ENCODE measurements at places on chromosomes 1 and 21. TPM values are rescaled to one million over a fixed set of nuclear protein-coding genes. Genes with fewer than 3 reads are reported as not detected.

DNA sequence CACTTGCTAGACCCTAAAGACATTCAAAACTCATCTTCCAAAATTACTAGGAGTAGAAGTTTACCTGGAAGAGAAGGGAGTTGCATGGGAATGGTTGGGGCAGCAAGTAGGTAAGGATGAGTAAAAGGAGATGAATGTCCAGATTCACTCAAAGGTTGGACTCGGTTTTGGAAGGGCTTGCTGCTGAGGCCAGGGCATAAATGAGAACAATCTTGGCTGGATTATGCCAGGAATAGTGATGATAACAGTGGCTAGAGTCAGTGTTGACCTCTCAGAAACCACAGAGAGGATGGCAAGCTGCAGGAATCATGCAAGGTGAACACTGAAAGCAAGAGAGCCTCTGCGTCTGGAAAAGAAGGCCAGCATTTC is 43.4 kb downstream of the C8A start:
- H3K36me3 ChIP-seq = no peaks in the 10 kb centered on the region
- no peak overlapping the region for H3K4me3 ChIP-seq
- peaks cover 21% of the 10 kb centered on the region for H3K4me1 ChIP-seq
- DNase-seq = no peak
- no peak overlapping the region for H3K27ac ChIP-seq

Gene KPRP
- not detected for total RNA-seq

GRCh38 chr1:20138346-20138745 is 777 bp upstream of the PLA2G2F start:
- DNase-seq = no peak
- no peak overlapping the region for H3K4me3 ChIP-seq
- H3K27ac ChIP-seq = no peak overlapping the region
- H3K4me1 ChIP-seq = no peaks in the 10 kb centered on the region
- no peaks in the 10 kb centered on the region for H3K36me3 ChIP-seq
- H3K27me3 ChIP-seq = peaks cover 26% of the 10 kb centered on the region

GRCh38 chr1:27632387-27633297 is 2.3 kb downstream of the FGR start:
- H3K27me3 ChIP-seq = no peaks in the 10 kb centered on the region
- H3K4me3 ChIP-seq = peak overlapping the region; percentile 70
- H3K4me1 ChIP-seq = peaks cover 83% of the 10 kb centered on the region
- H3K27ac ChIP-seq = peak overlapping the region; percentile 92

DNA sequence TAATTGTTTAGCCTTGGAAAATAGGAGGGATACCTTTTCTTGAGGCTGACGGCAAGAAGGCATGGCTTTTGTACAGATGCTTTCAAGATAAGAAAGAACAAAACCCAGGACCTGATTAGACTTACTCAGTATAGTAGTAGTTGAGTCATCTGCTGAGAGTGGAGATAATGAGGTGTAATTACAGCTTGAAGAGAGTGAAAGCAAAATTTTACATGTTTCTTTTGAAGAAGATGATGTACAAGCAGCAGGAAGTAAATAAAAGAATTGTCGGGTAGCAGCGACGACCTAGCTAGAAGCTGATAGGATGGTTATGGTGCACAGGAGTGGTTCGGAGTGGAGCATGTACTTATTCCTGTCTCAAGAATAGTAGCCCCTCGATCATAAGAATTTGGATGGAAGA is 6.6 kb downstream of the ANGPTL1 start:
- H3K4me1 ChIP-seq = peaks cover 12% of the 10 kb centered on the region
- no peaks in the 10 kb centered on the region for H3K36me3 ChIP-seq
- H3K27ac ChIP-seq = no peak overlapping the region

- no peaks in the 10 kb centered on the region for H3K36me3 ChIP-seq
- H3K27ac ChIP-seq = no peak overlapping the region
- peaks cover 12% of the 10 kb centered on the region for H3K4me1 ChIP-seq
Measured at GRCh38 chr1:160161965-160162705, 10.7 kb downstream of the ATP1A4 start.

DNA sequence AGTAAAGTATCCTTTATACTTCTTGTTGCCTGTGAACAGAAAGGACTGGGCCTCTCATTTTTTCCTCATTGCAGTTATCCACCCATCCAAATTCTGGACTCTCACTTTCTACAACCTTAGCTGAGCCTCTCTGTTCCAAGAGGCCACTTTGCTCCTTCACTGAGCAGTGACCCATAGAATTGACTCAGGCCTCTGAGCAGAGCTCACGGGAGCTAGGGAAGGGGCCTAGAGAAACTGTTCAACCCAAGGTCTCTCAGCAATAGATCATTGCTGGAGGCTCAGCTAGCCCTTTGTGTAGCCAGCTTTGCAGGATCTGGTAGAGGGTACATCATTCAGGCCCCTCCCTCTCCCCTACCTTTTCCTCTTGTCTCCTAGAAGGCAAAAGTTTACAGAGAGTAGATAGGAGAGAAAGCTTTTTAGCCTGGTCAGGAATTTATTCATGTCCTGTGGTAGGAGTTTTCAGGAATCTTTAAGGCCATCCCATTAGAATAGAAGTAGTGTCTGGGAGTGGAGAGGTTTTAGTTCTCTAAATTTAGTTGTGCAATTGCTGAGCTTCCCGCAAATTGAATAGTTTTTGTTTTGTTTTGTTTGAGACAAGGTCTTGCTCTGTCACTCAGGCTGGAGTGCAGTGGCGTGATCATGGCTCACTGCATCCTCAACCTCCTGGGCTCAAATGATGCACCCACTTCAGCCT is 6.7 kb downstream of the INTS3 start:
- no peaks in the 10 kb centered on the region for H3K27me3 ChIP-seq
- H3K27ac ChIP-seq = peak overlapping the region; percentile 40
- peaks cover 5% of the 10 kb centered on the region for H3K36me3 ChIP-seq
- no peak overlapping the region for H3K4me3 ChIP-seq
- H3K4me1 ChIP-seq = peaks cover 44% of the 10 kb centered on the region

- no peaks in the 10 kb centered on the region for H3K27me3 ChIP-seq
- no peak overlapping the region for H3K4me3 ChIP-seq
- H3K27ac ChIP-seq = no peak overlapping the region
- H3K36me3 ChIP-seq = no peaks in the 10 kb centered on the region
- peak; percentile 59 for DNase-seq
Measured at GRCh38 chr1:206131037-206131436, 13.8 kb upstream of the AVPR1B start.

DNA sequence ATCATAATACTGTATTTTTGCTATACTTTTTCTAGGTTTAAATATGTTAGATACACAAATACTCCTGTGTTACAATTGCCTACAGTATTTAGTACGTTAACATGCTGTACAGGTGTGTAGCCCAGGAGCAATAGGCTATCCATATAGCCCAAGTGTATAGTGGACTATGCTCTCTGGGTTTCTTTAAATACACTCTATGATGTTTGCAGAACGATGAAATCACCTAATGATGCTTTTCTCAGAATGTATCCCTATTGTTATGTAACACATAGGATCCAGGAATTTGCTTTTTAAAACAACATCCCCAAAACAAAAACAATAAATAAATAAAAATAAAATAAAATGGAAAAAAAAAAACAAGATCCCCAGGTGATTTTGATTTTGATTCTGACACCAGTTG is 18.1 kb upstream of the RBM15 start:
- H3K27ac ChIP-seq = no peak overlapping the region
- H3K27me3 ChIP-seq = no peaks in the 10 kb centered on the region
- no peaks in the 10 kb centered on the region for H3K36me3 ChIP-seq
- no peak for DNase-seq

DNA sequence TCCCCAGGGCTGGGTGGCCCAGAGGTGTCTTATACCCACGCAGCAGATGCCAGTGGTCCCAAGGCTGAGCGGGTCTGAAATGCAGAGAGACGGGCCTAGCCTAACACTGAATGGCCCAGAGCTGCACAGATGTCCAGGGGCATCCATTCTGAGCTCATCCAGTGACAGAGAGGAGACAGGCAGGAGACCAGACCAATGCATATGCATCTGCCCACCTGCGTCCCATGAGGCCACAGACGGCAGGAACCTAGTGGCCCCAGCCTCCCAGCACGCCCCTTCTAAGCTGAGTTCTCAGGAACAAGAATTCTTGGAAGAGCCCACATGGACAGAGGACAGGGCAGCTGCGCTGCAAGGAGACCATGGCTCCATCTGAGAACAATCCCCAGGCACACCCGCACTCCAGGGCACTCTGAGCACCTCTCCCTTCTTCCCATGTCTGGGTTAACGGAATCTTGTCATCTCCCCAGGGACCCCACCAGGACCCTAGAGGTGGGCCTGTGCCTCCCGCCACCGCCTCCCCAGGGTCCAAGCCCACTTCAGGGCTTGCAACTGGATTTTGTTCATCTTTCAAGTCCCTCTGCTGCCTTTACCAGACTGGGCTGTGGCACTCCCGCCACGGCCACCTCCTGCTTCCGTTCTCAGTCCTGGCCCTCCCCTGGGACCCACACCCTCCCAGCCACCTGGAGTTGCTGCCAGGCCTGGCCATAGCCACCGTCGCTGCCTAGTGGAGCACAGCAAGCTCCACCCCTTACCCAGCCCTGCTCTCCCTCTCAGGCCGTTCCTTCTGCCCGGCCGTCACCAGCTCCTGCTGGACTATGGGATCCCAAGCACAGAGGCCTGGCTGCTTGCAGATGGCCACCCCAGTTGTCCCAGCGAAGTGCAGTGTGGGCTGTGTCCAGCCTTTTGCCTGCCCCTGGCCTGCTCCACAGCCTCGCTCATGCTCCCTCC is 3.3 kb downstream of the WNT3A start:
- H3K4me1 ChIP-seq = peaks cover 6% of the 10 kb centered on the region
- H3K4me3 ChIP-seq = no peak overlapping the region
- H3K27me3 ChIP-seq = peaks cover 93% of the 10 kb centered on the region
- DNase-seq = no peak
- no peaks in the 10 kb centered on the region for H3K36me3 ChIP-seq

- no peak overlapping the region for H3K4me3 ChIP-seq
- no peaks in the 10 kb centered on the region for H3K27me3 ChIP-seq
- H3K36me3 ChIP-seq = no peaks in the 10 kb centered on the region
- H3K27ac ChIP-seq = no peak overlapping the region
Measured at GRCh38 chr1:170296642-170297041, 150.9 kb downstream of the NTMT2 start.

Gene MIXL1
- not detected for total RNA-seq

DNA sequence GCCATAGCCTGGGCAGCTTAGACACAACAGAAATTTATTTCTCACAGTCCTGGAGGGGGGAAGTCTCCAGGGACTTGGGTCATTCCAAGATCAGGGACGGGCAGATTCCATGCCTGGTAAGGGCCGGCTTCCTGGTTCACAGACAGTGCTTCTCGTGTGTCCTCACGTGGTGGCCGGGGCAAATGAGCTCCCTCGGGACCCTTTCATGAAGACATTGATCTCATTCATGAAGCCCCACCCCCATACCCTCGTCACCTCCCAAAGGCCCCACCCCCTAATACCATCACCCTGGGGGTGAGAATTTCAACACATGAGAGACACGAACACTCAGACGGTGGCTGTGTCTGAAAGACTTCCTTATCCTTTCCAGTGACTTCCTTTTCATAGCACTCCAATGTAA is 51.5 kb downstream of the ACOT7 start:
- no peak overlapping the region for H3K27ac ChIP-seq
- no peaks in the 10 kb centered on the region for H3K27me3 ChIP-seq
- DNase-seq = no peak
- H3K36me3 ChIP-seq = peaks cover 8% of the 10 kb centered on the region
- no peak overlapping the region for H3K4me3 ChIP-seq

- DNase-seq = no peak
- H3K27me3 ChIP-seq = peaks cover 16% of the 10 kb centered on the region
- H3K4me3 ChIP-seq = no peak overlapping the region
- no peaks in the 10 kb centered on the region for H3K36me3 ChIP-seq
- no peak overlapping the region for H3K27ac ChIP-seq
Measured at GRCh38 chr1:24191860-24192259, 4.8 kb upstream of the IFNLR1 start.

- H3K36me3 ChIP-seq = peaks cover 37% of the 10 kb centered on the region
- H3K4me1 ChIP-seq = peaks cover 66% of the 10 kb centered on the region
- peak overlapping the region; percentile 90 for H3K27ac ChIP-seq
- no peaks in the 10 kb centered on the region for H3K27me3 ChIP-seq
Measured at GRCh38 chr1:228150120-228150460, 360 bp downstream of the GJC2 start.

DNA sequence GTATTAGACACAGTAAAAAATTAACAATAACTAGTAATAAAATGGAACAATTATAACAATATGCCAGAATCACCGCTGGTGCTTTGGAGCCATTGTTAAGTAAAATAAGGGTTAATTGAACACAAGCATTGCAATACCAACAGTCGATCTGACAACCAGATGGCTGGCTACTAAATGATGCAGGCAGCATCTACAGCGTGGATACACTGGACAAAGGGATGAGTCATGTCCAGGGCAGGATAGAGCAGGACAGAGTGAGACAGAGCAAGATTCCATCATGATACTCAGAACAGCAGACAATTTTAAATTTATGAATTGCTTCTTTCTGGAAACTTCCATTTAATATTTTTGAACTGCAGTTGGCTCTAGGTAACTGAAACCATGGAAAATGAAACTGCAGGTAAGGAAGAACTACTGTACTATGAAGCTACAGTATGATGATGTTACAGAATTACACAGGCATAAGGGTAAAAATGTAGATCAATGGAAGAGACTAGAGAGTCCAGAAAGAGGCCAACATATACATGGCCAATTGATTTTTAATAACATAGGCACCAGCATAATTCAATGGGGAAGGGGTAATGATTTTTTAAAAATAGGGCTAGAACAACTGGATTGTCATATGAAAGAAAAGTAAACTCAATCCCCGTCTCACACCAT is 168.7 kb downstream of the RRAGC start:
- no peaks in the 10 kb centered on the region for H3K4me1 ChIP-seq

GRCh38 chr1:214838351-214838750 is 235.4 kb downstream of the CENPF start:
- peaks cover 5% of the 10 kb centered on the region for H3K27me3 ChIP-seq
- no peak overlapping the region for H3K27ac ChIP-seq
- no peak for DNase-seq

- peaks cover 7% of the 10 kb centered on the region for H3K4me1 ChIP-seq
- H3K27ac ChIP-seq = no peak overlapping the region
- no peak for DNase-seq
- H3K27me3 ChIP-seq = peaks cover 13% of the 10 kb centered on the region
Measured at GRCh38 chr1:118183586-118183985, 1.4 kb downstream of the SPAG17 start.

DNA sequence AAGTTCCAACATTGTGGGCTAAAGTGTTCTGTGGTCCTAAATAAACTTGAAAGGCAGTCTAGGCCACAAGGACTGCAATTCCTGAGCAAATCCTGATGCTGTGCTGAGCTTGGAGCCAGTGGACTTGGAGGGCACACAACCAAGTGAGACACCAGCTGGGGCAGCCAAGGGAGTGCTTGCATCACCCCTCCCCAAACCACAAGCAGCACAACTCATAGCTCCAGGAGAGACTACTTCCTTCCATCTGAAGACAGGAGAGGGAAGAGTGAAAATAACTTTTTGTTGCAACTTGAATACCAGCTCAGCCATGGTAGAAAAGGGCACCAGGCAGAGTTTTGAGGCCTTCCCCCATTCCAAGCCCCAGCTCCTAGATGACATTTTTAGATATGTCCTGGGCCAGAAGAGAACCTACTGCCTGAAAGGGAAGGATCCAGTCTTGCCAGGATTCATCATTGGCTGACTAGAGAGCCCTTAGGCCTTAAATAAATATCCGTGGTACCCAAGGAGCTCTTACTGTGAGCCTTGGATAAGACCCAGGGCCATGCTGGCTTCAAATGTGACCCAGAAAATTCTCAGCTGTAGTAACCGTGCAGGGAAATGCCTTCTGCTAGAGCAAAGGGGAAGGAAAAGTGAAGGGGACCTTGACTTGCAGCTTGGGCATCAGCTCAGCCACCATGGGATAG is 35.4 kb upstream of the LRRC8B start:
- no peak overlapping the region for H3K4me3 ChIP-seq
- H3K4me1 ChIP-seq = no peaks in the 10 kb centered on the region
- no peaks in the 10 kb centered on the region for H3K36me3 ChIP-seq
- H3K27me3 ChIP-seq = peaks cover 4% of the 10 kb centered on the region

Gene C1orf116
- total RNA-seq = 0.74 TPM
